ENCODE measurements at places on chromosomes 3 and 15.

- DNase-seq = no peak
Measured at GRCh38 chr3:193777524-193777923, 184.5 kb downstream of the OPA1 start.

DNA sequence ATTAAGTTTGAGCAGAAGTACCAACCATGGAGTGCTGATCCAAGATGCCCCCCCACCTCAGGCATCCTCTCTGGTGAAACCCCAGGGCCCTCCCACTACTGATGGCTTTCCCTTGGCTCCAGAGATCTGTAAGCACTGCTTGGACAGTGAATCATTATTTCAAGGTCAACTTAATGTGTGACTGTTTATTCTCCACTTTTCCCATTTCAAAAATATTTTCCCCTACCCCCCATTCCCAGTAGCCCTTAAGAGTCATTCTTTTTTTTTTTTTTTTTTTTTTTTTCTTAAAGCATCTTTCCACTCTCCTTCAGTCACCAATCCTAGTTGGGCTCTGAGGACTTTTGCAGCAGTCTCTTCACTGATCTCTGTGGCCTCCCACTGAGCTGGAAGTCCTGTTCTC, 82.6 kb downstream of the PCCB start:
- no peak for DNase-seq

DNA sequence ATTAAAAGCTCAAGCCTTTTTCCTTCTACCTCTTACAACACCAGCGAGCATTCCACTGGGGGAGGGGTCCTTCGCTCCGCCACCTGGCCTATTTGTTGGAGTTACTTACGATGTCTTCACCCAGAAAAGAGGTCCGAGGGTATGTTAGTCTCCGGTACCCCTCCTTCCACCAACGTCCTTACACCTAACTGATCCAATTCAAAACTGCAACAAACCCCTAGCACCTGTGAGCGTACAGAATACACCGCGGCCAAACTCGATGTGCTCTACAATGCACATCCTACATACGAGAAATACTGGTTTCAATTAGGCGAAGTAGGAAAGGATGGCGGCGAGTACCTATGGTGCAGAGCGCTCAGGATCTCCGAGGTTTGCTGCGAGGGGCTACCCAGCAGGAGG, 944 bp downstream of the SLITRK3 start:
- no peak for DNase-seq

- no peak for DNase-seq
Measured at GRCh38 chr3:8438507-8439079, 63.0 kb upstream of the LMCD1 start.

- no peak for DNase-seq
Measured at GRCh38 chr15:59104602-59104911, 389 bp upstream of the CCNB2 start.

- DNase-seq = no peak
Measured at GRCh38 chr15:64693134-64693533, 82.3 kb downstream of the RBPMS2 start.

- no peak for DNase-seq
Measured at GRCh38 chr3:8734137-8734878, 706 bp downstream of the CAV3 start.

- DNase-seq = no peak
Measured at GRCh38 chr15:97680606-97681220, 279.8 kb upstream of the ARRDC4 start.

DNA sequence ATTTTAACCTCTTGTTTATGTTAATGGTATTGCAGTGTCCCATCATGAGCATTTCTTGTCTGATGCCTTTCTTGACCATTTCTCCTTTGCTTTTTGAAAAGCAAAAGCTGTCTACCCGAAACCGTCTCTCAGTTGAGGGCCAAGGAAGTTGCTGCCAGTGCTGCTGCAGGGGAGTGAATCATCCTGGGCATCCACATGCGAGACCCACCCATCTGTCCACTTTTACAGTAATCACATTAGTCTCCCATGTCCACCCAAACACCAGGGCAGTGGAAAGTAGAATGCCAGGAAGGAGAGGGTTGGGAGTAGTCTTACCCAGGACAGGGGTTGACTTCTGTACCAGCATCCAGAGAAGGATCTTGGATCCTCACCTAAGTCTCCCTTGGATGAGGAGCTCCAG, 48.6 kb upstream of the TEX264 start:
- DNase-seq = no peak

DNA sequence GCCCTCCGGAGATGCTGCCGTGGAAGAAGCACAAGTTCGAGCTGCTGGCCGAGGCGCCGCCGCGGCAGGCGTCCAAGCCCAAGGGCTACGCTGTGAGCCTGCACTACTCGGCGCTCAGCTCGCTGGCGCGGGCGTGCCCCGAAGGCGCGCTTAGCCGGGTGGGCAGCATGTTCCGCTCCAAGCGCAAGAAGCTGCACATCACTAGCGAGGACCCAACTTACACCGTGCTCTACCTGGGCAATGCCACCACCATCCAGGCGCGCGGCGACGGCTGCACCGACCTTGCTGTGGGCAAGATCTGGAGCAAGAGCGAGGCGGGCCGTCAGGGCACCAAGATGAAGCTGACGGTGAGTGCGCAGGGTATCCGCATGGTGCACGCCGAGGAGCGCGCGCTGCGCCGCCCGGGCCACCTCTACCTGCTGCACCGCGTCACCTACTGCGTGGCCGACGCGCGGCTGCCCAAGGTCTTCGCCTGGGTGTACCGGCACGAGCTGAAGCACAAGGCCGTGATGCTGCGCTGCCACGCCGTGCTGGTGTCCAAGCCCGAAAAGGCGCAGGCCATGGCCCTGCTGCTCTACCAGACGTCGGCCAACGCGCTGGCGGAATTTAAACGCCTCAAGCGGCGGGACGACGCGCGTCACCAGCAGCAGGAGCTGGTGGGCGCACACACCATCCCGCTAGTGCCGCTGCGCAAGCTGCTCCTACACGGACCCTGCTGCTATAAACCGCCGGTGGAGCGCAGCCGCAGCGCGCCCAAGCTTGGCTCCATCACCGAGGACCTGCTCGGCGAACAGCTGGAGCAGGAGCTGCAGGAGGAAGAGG, 1.3 kb downstream of the FAM43A start:
- DNase-seq = no peak

- DNase-seq = no peak
Measured at GRCh38 chr3:150394606-150395005, 13.5 kb upstream of the TSC22D2 start.
